ENCODE measurements at places on chromosomes 11 and 22.

DNA sequence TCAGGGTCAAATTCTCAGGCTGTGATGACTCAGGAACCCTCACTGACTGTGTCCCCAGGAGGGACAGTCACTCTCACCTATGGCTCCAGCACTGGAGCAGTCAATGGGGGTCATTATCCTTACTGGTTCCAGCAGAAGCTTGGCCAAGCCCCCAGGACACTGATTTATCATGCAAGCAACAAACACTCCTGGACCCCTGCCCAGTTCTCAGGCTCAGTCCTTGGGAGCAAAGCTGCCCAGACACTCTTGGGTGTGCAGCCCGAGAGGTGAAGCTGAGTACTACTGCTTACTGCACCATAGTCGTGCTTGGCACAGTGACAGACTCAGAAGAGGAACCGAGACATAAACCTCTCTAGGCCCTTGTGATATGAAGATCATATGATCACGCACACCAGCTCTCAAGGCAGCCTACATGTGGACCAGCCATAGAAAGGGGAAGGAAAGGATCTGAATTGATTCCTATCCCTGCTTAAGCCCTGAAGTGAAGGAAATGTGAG, 58.2 kb downstream of the ZNF280B start:
- DNase-seq = no peak

DNA sequence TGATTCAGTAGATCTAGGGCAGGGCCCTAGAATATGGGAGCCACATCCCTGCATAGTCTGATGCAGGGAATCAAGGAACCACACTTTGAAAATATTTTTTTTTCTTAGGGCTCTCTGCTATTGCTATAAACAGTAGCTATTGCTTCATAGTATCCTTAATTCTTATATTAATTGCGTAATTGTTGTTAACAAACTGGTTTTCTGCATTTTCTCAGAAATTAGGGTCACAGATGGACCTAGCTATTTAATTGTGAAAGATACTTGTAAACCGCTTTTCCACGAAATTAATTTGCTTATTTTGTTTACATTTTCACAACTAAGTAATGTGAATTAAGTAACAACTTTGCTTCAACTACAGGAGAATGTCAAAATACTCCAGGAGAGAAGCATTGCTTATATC, 34.1 kb downstream of the NAALAD2 start:
- DNase-seq = no peak

DNA sequence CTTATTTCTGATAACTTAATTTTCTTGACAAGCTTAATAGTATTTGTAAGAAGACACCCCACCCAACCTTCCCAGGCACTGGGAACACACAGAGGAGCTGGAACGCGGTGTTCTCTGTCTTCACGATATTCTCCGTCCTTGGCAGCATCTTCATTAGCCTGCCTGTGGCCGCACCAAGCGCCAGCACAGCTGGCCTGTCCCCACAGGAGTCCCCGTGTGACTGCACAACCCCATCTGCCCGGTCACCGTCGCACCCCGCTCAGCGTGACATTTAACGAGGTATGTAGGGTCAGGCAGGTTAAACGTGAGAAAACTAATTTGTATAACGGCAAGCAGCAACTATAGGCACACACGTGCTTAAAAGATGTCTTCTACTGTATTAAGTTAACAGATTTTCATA, 293.3 kb downstream of the BRD1 start:
- DNase-seq = no peak

GRCh38 chr11:33892906-33893594, 1.2 kb upstream of the LMO2 start:
- DNase-seq = peak; percentile 85

DNA sequence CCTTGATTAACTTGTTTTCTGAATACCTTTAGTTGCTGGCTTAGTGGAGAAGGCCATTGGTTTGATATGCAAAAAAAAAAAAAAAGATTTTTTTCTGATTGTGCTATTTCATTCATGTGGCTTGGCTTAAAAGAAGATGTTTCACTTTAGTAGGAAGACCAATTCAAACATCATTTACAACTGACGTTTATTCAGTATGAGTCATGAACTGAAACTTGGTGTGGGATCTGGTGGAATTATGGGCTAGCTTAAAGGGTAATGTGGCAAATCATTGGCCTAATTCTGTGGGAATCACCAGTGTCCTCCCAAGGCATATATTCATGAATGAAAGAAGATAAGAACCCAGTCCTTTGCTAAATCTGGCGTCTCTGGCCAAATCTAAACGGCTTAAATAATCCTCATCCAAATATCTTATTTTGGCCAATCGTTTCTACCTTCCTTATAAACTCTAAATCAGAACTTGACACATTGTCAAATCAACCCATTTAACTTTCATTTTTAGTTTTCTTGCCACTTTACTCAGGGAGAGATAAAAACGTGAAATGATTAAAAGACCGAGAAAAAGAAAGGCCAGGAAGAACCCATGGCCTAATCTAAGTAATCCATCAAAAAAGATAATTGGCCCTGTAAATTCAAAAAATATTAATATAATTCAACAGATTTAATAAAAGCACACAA, 77.0 kb downstream of the DDIAS start:
- no peak for DNase-seq
